ENCODE measurements at places on chromosomes 1 and 21. TPM values are rescaled to one million over a fixed set of nuclear protein-coding genes. Genes with fewer than 3 reads are reported as not detected.

DNA sequence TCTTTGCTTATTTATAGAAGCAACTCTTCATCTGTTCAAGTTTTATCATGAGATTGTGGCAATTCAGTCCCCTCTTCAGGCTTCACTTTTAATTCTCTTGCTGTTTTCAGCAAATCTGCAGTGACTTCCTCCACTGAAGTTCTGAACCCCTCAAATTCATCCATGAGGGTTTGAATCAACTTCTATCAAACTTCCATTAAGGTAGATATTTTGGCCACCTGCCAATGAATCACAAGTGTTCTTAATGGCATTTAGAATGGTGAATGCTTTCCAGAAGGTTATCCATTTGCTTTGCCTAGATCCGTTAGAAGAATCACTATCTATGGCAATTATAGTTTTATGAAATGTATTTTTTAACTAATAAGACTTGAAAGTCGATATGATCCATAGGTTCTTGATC, 946.7 kb upstream of the B3GALT2 start:
- no peak for DNase-seq

GRCh38 chr1:161282991-161283390, 24.4 kb downstream of the PCP4L1 start:
- no peak for DNase-seq

DNA sequence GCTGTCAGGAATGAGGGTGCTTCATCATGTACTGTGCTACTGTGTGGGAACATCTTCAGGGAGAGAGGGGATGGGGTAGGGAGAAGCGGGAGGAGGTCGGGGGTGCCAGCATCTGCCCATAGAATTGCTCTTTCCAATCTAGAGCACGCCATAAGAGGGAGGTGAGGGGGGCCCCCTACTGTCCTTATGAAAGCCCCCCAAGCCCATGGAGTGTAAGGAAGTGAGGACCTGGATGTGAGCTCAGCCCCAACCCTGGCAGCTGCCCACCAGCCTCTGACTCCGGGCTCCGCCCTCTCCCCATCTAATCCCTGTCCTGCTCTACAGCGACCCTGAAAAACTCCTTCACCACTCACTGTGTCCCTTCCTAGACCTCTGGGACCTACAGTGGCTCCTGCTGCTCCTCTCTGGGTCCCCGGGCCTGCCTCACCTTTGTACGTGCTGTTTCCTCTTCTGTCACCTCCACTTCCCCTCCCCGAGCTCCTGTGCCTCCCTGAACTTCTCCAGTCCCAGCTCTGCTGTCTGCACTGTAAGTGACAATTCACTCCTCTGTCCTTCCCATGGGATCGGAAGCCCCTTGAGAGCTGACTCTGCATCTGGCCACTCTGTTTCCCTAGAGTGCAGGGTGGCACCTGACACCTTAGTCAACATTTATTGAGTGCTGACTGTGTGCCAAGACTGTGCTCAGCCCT, 269.4 kb downstream of the PTPRU start:
- DNase-seq = no peak

GRCh38 chr1:220219136-220219442, 53.2 kb downstream of the RAB3GAP2 start:
- DNase-seq = no peak

- DNase-seq = no peak
These were observed 262.2 kb downstream of the AJAP1 start for GRCh38 chr1:4916610-4917009.

DNA sequence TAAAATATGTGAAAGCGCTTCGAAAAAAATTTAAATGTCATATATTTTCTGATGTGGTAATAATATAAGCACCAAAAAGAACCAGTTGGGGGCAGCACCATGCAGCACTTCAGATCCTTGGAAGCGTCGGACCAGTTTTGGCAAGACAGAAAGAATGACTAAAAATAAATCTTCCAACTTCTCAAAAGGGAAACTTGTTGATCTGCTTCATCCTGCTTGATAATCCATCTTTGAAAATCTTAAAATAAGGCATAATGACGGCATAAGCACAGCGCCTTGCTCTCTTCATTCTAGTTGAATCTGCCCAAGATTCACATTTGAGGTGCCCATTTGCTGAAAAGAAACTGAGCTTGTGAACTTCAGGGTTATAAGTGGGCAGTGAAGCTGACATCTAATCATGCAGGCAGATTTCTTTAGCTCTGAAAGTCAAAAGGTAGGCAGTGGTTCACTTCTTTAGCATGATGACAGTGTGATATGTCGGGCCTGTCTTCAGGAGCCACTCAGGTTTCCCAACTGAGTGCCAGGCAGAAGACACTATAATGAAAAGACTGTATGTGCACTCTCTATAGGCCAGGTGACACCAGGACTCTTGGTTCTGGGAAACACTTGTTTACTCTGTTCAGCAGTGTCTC, 19.8 kb upstream of the MUTYH start:
- peak; percentile 61 for DNase-seq

DNA sequence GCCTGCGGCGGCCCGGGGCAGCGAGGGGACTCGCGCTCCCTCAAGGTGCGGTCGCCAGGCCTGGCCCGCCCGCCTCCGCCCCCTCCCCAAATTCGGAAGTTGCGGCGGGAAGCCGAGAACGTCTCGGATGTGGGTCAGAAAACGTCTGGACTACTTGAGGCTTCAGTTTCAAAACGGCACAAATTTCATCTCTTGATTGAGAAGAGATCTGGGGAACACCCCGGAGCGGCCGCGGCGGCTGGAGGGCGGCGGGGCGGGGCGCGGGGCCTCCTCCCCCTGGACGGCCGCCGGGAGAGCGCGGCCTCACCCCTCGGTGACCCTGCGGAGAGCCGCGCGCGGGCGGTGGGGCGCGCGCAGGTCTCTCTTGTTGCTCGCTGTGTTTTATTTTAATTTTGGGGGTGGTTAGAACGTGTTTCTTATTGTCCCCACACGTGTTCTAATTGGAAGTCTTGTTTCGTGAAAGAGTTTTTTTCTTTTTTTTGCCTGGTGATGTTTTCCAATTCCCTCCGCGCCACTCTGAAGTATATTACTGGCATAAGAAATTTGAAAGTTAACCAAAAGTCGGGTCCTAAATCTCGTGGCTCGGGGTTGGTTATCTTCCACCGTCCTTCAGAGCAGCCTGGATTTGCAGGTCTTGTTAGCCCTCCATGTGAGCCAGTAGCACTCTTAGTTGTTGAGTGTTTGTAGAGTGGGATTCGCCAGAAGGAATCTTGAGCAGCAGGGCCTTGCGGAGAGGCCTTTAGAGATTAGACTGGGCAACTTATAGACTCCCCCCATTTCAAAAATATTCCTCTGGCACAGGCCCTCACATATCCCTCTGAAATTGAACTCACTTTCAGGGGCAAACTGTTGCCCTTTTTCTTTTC, 749 bp downstream of the PCBP3 start:
- DNase-seq = no peak

- no peak for DNase-seq
These were observed 200.4 kb upstream of the ESRRG start for GRCh38 chr1:216923601-216924000.

DNA sequence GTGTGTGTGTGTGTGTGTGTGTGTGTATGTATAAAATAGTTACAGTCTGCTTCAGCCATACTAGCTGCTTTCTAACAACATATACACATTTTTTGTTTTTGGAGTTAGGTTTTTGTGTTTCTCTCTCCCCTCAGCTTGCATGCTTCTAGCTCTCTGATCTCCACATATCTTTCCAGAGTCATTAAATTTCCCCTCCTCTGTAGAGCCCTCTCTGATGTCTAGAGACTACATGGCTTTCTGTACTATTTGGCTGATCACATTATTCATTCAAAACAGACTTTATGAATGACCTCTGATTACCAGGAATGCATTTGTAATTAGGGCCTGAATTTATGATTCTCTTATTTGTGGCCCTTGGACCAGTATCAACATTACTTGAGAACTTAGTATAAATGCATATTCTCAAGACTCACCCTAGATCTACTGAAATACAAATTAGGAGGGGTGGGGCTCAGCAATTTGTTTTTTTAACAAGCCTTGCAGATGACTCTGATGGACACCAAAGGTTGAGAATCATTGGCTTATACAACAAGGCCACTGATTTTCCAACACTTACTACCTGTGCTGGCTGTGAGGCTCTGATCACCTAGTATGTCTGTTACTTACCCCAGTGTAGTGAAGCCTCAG, 104.5 kb downstream of the PTBP2 start:
- DNase-seq = no peak

GRCh38 chr1:57411262-57411661, 12.6 kb downstream of the DAB1 start:
- no peak for DNase-seq

GRCh38 chr21:44379991-44380865, 26.8 kb downstream of the TRPM2 start:
- no peak for DNase-seq

DNA sequence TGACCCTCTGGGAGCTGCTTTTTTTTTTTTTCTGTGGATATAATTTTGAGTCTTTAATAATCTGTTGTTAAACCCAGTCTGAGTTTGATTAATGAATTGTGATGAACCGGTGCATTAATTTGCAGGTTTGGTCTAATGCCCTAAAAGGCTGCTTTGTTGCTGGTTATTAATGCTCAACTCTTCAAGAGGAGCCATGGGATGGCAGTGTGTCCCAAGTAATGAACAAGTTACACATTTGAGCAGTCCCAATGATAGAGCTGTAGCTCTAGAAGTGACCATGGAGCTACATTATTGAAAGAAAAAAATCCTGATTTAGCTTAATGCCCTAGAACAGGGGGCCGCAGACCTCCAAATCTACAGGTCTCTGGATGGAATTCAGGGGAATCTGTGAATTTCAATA, 53.1 kb downstream of the RWDD3 start:
- DNase-seq = no peak

GRCh38 chr1:27884006-27884954, 11.9 kb downstream of the THEMIS2 start:
- no peak for DNase-seq

DNA sequence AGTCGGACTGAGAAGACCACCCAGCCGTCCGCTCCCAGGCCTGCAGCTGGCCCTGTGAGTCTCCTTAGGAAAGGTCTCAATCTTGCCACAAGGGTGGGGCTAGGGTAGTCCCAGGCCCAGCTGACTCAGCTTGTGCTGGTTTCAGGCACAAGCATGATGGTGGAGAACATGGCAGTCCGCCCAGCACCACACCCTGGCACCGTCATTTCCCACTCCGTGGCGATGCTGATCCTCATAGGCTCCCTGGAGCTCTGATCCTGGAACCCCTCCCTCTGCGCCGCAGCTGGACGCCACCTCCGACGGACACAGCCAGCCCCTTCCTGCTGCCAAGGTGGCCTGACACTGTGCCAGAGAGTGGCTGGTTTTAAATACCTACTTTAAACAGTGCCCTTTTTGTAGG, 10.7 kb downstream of the TMEM81 start:
- no peak for DNase-seq

- peak; percentile 4 for DNase-seq
These were observed 1192.1 kb upstream of the B3GALT2 start for GRCh38 chr1:194378517-194378916.

DNA sequence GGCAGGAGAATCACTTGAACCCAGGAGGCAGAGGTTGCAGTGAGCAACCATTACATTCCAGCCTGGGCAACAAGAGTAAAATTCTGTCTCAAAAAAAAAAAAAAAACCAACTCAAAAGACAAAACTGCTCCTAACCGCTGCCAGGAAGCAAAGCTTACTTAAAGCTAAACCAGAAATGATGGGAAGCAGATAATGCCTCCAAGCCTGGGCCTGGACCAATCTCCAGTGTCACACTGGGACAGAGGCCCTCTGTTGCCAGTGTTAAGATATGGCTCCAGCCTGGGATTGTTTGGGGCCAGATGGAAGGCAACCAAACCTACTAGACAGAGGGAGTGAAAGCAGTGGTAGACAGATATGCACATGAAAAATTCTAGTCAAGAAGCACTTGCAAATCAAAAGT, 36.9 kb downstream of the NSL1 start:
- DNase-seq = no peak

- no peak for DNase-seq
These were observed 871 bp downstream of the TUFT1 start for GRCh38 chr1:151540982-151541377.

GRCh38 chr21:17730782-17731181, 88.4 kb downstream of the C21orf91 start:
- DNase-seq = no peak

DNA sequence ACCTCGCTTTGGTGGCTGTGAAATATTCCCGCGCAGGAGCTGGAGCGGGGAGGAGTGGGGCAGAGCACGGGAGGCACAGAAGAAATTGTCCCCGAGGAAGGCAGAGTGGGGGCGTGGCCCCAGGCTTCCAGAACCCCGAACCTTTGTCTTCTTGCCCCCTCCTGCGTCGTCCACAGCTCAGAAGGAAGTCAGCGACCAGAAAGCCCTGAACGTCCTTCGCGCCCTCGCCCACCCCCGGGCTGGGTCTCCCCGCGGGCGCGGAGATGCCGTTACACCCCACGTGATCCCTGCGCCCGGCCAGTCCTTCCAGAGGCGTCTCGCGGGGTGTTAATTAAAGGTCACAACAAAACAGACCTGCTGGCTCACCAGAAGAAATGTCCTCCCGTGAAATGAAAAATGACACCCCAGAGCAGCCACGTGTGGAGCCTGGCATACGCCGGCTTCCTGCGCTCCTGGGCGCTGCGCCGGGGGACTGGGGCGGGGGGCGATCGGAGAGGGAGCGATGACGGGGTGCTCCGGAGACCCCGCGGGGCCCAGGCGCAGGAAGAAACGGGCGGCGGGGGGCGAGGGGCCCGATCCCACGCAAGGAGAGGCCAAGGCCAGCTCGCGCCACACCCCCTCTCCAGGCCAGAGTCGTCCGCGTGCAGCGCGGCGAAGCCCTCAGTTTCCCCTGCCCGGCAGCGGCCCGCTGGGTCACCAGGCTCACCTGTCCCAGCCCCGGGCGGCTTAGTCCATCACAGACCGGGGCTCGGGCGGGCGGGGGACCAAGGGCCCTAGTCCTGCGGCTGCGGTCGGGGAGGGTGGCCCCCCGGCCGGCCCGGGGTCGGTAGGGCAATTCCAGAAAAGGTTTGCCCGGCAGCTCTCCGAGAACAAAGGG, 995 bp upstream of the KIF26B start:
- no peak for DNase-seq

DNA sequence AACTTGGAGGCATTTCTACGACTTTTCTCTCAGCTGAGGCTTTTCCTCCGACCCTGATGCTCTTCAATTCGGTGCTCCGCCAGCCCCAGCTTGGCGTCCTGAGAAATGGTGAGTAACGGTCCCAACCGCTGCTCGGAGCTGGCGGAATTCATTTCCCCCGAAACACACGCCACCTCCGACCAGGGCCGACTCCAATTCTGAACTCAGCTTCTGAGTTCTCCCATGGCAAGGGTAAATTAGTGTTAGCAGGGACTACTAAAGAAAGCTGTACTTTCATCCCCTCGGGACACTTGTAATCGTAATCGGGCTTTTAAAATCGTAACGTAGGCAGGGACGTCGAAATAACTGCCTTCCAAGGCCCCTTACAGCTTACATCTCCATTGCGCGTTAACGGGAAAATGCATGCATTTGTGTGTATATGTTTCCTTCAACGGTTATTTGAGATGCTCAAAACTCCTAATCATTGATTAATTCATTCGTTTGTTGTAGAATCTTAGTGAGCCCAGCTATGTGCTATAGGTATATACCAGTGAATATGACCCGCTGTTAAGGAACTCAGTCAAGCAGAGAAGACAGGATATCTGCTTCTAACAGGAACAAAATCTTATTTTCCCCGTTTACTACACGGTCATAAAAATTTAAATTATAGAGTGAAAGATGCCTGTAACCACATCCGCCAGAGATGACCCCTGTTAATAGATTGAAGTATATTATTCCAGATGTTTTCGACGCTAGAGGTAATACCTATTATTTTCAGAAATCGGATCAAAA, 472 bp downstream of the DTL start:
- DNase-seq = no peak

DCDC2B gene
- total RNA-seq = not detected

RUNX3 gene
- not detected for total RNA-seq

C1orf185 gene
- not detected for total RNA-seq

MATN1 gene
- not detected for total RNA-seq

NTMT2 gene
- total RNA-seq = not detected

RGS13 gene
- total RNA-seq = not detected

MCM3AP gene
- total RNA-seq = 90.7 TPM

AMIGO1 gene
- total RNA-seq = 7.2 TPM

Data from HFFc6 (cell line).